A549 treated with AZD2906 at 1 μM for 4 hours (cell line): ENCODE measurements at places on chromosomes 13 and 19. TPM values are rescaled to one million over a fixed set of nuclear protein-coding genes. Genes with fewer than 3 reads are reported as not detected.

The ATP8B3 gene
- total RNA-seq = 1.9 to 3.7 TPM (median 3.1 TPM) in 5 replicates

The PEAK3 gene
- total RNA-seq = 0.17 to 0.39 TPM (median 0.28 TPM) in 5 replicates

The DOCK6 gene
- total RNA-seq = 6.4 to 10.3 TPM (median 9.5 TPM) in 5 replicates

The CYP2A6 gene
- 0.07 to 0.13 TPM in 2 of 5 replicates, not detected in the others for total RNA-seq

The EGLN2 gene
- 82.4 to 100 TPM (median 99.5 TPM) in 5 replicates for total RNA-seq

The NPAS1 gene
- 6.0 to 9.2 TPM (median 6.5 TPM) in 5 replicates for total RNA-seq

The ZNF497 gene
- total RNA-seq = 0.82 to 1.3 TPM (median 1.2 TPM) in 5 replicates

The ZNF836 gene
- 0.42 to 1.1 TPM (median 0.76 TPM) in 5 replicates for total RNA-seq

The ARL11 gene
- not detected in 5 replicates for total RNA-seq

The ZNF578 gene
- total RNA-seq = not detected in 5 replicates

The COX7A1 gene
- total RNA-seq = not detected in 5 replicates

The CFD gene
- 10.6 to 25.0 TPM (median 22.7 TPM) in 5 replicates for total RNA-seq

The CGB8 gene
- total RNA-seq = 1.6 to 3.0 TPM (median 2.6 TPM) in 5 replicates

The PABPC3 gene
- total RNA-seq = 0.10 to 0.18 TPM (median 0.16 TPM) in 5 replicates

The FCAR gene
- not detected in 5 replicates for total RNA-seq

The GNA15 gene
- 0.05 to 0.14 TPM (median 0.07 TPM) in 5 replicates for total RNA-seq

The PPM1N gene
- 6.2 to 9.9 TPM (median 6.9 TPM) in 5 replicates for total RNA-seq

The ZNF846 gene
- 0.66 to 1.7 TPM (median 0.80 TPM) in 5 replicates for total RNA-seq

The RAB3A gene
- 0.46 to 0.72 TPM (median 0.55 TPM) in 5 replicates for total RNA-seq

The NKPD1 gene
- total RNA-seq = 0.51 to 1.2 TPM (median 0.93 TPM) in 5 replicates

The AMH gene
- 4.6 to 18.6 TPM (median 14.0 TPM) in 5 replicates for total RNA-seq

The KLF16 gene
- 18.2 to 33.0 TPM (median 30.7 TPM) in 5 replicates for total RNA-seq

The SRRM5 gene
- total RNA-seq = 0.60 to 1.0 TPM (median 0.69 TPM) in 5 replicates

The ZNF69 gene
- not detected in 5 replicates for total RNA-seq

The ZNF492 gene
- not detected in 5 replicates for total RNA-seq

The ACP7 gene
- 0.05 to 0.10 TPM (median 0.05 TPM) in 4 of 5 replicates, not detected in the other for total RNA-seq
